Activated T-helper 2 cell treated with anti-CD3 and anti-CD28 coated beads, Interferon-gamma antibody, Interleukin-2, Interleukin-4, amounts not matched to agents 10 μg/mL and 5 μg/mL and 100 μg/mL, durations not matched to agents 14 hours and 24 hours and 36 hours (primary cell): ENCODE measurements at places on chromosomes 4 and X. TPM values are rescaled to one million over a fixed set of nuclear protein-coding genes. Genes with fewer than 3 reads are reported as not detected.

DNA sequence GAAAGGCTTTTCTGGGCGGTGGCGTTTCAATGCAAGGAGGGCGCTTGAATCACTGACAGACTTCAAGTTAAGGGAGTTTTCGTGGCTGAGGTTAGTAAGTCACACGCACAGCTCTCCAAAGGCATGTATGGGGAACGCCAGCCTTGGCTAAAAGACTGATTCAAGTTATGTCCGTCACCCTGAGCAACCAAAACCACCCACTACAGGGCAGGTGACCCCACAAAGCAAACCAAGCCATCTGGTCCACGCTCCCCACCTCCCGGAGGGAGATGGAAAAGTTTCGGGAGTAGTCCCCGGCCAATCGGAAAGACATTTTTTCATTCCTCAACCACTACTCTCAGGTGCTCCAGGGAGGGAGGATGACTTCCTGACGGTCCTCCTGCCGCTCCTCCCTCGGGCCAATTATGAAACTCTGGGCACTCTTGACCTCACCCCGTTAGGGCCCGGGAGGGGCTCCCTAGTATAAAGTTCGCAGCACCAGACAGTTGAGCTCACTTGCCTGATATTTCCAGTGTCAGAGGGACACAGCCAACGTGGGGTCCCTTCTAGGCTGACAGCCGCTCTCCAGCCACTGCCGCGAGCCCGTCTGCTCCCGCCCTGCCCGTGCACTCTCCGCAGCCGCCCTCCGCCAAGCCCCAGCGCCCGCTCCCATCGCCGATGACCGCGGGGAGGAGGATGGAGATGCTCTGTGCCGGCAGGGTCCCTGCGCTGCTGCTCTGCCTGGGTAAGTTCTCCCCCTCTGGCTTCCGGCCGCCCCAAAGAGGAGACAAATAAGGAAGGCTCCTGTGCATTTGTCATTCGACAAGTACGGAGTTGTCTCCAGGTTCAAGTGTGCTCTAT is at the start of gene EREG:
TSS of gene EREG (plus strand) at position 494 of the 840 bp plus-strand sequence. CDS start at position 658, 164 bp downstream.
- no peak for DNase-seq

DNA sequence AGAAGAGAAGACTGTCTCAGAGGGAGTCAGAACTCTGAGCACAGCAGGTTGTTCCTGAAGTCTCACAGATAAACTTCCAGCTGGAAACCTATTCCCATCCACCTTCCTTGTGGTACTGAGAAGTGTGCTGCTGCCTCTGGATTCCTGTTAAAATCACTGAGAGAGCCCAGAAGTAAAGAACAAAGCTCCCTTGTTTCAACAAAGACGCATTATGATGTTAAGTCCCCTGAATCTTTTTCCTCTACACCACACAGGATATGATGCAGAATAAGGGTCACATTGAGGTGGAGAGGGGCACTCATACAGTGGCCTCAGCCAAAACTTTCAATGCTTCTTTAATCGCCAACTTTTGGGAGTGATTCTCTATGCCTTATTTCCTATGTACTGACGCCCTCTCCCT is 321.0 kb downstream of the OPHN1 start:
- DNase-seq: no peak

- DNase-seq: no peak
Measured at GRCh38 chr4:106284227-106284626, 31.8 kb downstream of the TBCK start.

- no peak for DNase-seq
Measured at GRCh38 chrX:19860571-19860970, 26.8 kb downstream of the SH3KBP1 start.

DNA sequence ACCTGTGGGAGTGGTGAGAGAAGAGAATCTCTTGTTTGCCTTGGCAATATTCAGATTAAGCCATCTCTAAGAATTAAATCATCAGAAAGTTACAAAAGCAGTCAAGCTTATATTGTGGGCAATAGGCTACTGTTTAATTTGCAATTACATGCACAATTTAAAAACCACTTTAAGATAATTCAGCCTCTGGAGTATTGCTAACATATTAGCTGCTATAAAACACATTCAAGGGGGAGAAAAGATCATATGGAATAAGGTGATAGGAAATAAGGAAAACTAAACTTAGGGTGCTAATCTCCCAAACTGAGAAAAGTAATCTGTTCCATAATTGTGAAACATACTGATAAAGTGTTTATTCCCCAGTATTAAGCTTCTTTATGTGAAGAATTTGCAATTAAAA is 103.9 kb downstream of the ARAP2 start:
- DNase-seq: no peak

DNA sequence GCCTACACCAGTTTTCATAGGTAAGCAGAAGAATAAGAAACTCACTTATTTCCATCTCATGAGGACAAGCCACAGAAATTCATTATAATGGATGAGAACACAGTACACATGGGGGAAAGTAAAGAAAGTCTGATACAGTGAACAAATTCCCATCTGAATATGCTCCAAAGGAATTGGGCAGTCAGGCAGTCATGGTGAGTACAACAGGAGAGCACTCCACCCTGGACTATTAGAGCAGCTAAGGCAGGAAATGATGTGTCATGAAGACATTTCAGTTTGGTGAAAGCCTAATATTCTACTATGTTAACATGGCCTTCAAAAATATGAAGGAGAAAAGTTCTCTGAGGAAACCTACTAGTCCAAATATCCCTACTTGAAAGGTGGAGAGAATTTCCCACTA is 92.0 kb upstream of the PRDX4 start:
- no peak for DNase-seq

- DNase-seq: no peak
Measured at GRCh38 chr4:25914670-25915352, 791 bp downstream of the SMIM20 start.

DNA sequence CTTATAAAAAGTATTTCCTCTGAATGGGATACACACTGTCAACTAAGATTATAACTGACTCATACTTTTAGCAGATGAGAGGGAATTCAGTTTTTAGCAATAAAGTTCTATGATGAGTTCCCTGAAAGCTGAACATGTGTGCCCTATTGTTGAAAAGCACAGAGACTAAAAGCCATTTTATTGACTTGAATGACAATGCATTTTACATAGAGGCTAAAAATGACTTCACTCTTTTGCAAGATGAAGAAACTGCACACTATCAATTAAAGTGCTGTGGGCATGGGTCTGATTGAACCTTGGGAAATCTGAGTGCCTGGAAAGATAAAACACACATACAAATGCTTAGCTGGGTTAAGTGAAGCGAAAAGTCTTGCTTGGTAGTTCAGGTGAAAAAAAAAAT is 633.4 kb downstream of the PDHA2 start:
- DNase-seq: no peak

GRCh38 chrX:78622831-78623230 is 36.3 kb downstream of the RTL3 start:
- no peak for DNase-seq

- DNase-seq: no peak
Measured at GRCh38 chrX:129233786-129234185, 289.5 kb downstream of the SMARCA1 start.

GRCh38 chrX:150446995-150447394 is 83.9 kb downstream of the MAMLD1 start:
- DNase-seq: no peak

GRCh38 chr4:152860046-152860445 is 76.1 kb upstream of the FHDC1 start:
- DNase-seq: no peak

DNA sequence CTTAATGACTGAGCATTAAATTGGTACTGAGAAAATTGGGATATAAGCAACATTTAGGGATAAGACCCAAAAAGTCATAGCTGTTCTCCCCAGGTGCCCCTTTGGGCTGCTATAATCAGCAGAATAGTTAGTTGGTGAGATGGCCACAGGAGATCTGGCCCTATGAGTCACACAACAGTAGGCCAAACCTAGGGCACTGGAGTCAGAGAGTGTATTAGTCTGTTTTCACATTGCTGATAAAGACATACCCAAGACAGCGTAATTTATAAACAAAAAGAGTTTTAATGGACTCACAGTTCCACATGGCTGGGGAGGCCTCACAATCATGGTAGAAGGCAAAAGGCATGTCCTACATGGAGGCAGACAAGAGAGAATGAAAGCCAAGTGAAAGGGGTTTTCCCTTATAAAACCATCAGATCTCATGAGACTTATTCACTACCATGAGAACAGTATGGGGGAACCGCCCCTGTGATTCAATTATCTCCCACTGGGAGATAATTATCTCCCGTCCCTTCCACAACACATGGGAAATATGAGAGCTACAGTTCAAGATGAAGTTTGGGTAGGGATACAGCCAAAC is 338.3 kb upstream of the NR3C2 start:
- no peak for DNase-seq

GRCh38 chr4:5979981-5980380 is 38.2 kb downstream of the C4orf50 start:
- no peak for DNase-seq

GRCh38 chr4:153520801-153521329 is 54.7 kb downstream of the TMEM131L start:
- DNase-seq: no peak

GRCh38 chr4:3706565-3707422 is 59.4 kb upstream of the ADRA2C start:
- DNase-seq: no peak

DNA sequence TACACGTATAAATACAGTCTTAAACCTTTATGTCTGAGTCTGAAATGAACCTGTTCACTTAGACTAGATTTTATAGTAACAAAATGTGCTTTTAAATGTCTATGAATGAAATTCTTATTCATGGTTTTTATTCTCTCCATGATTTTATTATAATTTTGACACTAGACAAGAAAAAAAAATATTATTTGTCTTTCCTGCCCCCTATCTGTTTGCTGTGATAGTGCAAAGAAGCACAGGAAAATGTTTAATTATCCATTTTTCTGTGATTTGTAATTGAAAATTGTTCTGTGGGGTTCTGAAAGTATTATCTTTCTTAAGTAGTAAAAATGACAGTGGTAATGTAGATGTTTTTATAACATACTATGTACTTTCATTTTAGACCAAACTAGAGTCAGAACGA is 52.0 kb downstream of the INTS6L start:
- DNase-seq: no peak

GRCh38 chrX:128975745-128976144 is 547.5 kb downstream of the SMARCA1 start:
- DNase-seq: no peak

DNA sequence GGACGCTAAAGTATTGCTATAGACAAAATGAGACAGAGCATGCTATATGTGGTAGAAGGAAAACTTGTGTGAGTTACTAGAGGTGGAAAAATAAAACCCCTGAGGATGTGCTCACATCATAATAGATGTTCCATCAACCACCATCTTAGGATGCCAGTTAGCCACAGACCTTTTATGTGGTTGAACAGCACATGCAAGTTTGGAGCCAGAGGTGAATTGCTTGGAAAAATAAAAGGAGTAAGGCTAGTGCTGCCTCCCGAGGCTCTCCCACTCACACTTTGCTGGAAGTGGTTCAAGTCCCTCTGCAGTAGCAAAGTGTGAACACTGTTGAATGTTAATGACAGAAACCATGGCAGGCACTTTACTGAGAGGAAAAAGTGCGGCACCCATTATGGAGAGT is 39.4 kb upstream of the PPARGC1A start:
- DNase-seq: no peak

DNA sequence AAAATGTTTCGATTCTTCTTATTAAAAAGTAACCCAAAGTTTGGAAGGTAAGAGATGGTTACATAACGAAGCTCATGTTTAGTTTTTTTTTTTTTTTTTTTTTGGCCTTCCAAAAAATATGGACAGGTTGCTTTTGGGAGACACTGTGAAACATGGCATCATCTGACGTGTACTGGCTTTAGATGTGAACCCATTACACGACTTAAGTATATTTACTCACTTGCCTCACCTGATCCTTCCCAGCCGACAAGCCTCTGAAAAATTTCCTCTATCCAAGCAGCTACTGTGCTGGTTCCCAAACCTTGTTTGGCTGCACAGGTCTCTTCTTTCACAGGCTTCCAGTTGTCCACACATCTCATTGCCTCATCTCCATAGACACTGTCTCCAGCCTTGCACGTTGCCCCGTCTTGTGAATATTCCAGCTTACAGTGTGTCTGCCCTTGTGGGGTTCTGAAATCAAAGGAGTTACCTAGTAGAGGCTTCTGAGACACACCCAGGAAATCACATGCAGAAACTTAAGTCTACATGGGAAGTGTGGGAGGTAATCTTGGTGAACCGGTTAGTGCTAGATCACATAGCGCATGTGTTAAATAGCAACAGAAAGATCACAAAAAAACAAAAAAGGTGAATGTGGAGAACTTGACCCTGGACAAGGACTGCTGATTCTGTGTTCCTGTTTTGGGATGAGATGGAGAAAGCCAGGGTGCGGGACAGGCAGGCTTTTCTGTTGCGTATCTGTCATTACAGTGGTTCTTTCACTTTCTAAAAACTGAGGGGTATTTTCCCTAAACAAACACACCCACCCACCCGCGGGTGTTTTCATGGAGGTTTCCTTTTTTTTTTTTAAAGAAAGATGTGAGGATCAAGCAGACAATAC is 328.6 kb downstream of the ARHGAP10 start:
- no peak for DNase-seq

DNA sequence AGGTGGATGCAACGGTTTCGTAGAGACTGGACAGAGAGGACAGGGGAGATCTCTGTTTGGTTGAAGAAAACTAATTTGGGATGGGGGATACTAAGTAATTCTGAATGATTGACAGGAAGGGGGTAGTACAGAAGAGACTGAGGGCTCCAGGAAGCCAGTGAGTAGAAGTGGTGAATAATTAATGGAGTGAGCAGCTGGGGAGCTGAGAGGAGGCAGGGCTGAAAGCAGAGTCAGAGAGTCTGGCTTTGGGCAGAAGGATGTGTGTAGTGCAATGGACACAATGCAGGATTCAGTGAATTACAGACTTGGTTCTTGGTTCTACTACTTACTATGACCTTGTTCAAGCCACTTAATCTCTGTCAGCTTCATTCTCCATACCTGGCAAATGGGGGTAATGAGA is 161.7 kb downstream of the RBMX2 start:
- DNase-seq: no peak

UGT2B15 gene
- total RNA-seq: not detected in 2 replicates

MTTP gene
- total RNA-seq: not detected in 2 replicates

TBC1D8B gene
- total RNA-seq: 0.43 and 0.46 TPM in 2 replicates

POU4F2 gene
- total RNA-seq: not detected in 2 replicates

GABRE gene
- not detected in 2 replicates for total RNA-seq

FGF2 gene
- 2.3 and 3.0 TPM in 2 replicates for total RNA-seq

NHS gene
- total RNA-seq: 3.8 and 8.3 TPM in 2 replicates

FGFBP2 gene
- 2.4 and 3.9 TPM in 2 replicates for total RNA-seq

EGF gene
- total RNA-seq: not detected in 2 replicates

OTC gene
- not detected in 2 replicates for total RNA-seq

GTPBP6 gene
- total RNA-seq: 65.5 and 67.0 TPM in 2 replicates
